ENCODE measurements at places on chromosomes 1 and 21. TPM values are rescaled to one million over a fixed set of nuclear protein-coding genes. Genes with fewer than 3 reads are reported as not detected.

GRCh38 chr1:210467440-210468043 is 138.8 kb downstream of the HHAT start:
- DNase-seq: no peak

GRCh38 chr1:214603819-214604252 is 841 bp downstream of the CENPF start:
- no peak for DNase-seq

GRCh38 chr21:14968821-14969220 is 96.0 kb downstream of the NRIP1 start:
- no peak for DNase-seq

Gene FMO4
- total RNA-seq: 26.9 TPM

DNA sequence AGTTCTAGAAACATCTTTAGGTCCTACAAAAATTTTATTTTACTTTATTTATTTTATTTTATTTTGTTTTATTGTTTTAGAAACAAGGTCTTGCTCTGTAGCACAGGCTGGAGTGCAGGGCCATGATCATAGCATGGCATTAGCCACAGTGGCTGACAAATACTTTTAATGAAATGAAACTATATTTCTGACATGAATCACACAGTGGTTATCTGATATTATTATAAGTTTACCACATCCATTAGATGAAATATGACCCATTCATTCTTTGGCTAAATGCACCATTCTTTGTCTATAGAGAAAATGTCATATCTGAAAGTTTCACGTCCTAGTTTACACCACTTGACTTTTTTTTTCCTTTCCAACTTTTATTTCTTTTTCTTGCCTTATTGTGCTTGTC is 613.4 kb upstream of the ADAMTS5 start:
- no peak for DNase-seq

Gene PDZK1
- total RNA-seq: 85.4 TPM

Gene NPHP4
- total RNA-seq: 5.6 TPM

DNA sequence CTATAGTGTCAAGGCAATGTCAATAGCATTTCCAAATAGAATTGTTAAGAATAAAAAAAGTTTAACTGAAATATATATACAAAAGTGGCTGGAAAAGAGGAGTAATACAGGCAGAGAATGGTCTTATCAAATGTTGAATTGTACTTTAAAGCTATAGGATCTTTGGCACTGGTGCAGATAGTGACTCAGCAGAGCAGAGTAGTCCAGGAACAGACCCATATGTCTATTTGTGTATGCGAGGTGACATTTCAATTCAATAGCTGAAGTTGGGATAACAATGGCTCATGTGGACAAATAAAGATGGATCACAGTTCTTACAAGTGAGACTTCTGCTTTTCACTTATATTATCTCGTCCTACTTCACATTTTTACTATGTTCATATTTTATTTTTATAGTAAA is 543.0 kb upstream of the B3GALT2 start:
- no peak for DNase-seq

Gene LY9
- 1.5 TPM for total RNA-seq

DNA sequence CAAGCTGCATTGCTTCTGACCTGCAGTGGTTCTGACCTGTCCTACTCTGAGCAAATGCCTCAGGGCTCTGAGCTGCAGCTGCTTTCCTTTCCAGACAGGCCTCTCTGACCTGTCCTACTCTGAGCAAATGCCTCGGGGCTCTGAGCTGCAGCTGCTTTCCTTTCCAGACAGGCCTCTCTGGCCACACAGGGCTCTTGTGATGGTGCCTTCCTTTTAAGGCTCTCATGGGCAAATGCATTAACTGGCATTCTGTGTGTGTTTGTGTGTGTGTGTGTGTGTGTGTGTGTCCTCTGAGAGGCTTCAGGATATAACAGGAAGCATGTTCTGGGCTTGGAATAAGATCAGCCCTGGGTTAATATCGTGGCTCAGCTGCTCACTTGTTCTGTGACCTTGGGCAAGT is 131.3 kb downstream of the NTPCR start:
- DNase-seq: no peak

DNA sequence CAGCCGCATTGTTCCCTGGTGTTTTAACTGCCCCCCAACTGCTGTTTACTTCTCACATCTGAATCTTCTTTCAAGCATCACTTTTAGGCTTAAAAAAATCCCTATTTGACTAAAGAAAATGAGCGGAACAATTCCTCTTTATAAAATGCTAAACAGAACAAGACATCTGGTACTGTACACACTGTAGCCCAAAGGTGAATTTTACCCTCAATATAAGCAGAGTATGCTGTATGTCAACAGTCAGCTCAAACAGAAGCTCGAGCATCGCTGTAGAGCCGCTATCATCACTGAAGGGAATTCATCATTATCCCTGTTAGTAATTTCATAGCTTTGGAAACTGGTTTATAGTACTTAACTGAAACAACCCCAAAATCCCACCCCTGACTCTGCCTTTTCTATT is 85.3 kb downstream of the LRRC8D start:
- no peak for DNase-seq

DNA sequence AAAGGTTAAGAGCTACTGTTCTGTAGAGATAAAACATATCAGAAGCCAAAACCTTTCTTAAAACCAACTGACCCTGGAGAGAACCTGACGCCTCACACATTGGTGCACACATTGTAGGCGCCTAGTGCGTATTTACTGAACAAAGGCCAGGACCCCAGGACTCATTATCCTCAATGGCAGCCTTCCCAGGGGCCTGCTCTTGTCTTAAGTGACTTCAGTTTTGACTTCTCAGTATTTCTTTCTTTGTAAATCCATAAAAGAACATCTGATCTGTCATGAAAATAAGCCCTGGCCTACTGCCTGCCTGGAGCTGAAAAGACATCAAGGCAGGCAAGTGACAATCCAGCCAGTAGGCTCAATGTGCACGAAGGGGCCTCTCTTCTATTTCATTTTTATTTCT is 27.6 kb downstream of the ABCA4 start:
- DNase-seq: no peak
